ENCODE measurements at places on chromosomes 5 and 9.
A peak's percentile ranks its signal among the peaks of the same experiment; 100 is the strongest.

DNA sequence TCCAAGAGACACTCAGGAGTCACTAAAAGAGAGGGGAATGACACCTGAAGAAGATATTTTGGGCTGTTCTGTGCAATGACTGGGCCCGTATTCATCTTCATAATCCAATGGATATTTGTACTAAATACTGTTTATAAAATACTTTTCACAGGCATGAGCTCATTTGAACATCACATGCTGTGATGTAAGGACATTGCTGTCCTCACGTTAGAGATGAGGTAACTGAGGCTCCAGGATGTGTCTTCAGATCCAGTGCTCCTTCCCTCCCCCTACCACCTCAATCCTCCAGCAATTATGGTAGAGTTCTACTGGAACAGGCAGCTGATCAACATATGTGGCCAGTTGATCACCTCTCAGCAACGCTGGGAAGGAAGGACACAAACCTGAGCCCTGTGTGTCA is 139.4 kb upstream of the OSMR start:
- no peak for DNase-seq

- DNase-seq = no peak
Observed at GRCh38 chr5:177964471-177964870, 31.6 kb downstream of the PROP1 start.

DNA sequence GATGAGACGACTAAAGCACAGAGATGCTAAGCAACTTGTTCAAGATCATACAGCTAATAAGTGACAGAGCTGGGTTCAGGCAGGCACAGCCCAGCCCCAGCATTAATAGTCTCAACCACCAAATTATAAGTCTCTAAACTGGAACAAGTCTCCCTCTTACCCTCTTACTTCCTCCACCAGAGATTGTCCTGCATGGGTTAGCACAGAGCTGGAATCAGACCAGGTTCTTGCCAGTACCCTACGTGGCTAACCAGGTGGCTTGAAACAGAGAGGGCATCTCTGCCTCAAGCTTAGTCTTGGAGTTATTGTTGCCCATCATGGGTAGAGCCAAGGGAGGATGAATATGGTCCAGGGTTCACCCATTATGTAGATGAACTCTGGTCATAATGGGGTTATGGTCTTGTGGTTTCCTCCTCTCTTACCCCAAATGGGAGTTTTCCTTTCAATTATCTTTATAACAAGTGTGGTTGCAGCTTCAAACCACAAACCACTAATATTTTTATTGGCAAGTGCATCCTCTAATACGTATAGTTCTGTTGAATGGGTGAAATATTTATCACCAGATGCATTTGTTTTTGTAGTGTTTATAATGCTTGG is 8.3 kb upstream of the XPA start:
- DNase-seq = peak; percentile 60

DNA sequence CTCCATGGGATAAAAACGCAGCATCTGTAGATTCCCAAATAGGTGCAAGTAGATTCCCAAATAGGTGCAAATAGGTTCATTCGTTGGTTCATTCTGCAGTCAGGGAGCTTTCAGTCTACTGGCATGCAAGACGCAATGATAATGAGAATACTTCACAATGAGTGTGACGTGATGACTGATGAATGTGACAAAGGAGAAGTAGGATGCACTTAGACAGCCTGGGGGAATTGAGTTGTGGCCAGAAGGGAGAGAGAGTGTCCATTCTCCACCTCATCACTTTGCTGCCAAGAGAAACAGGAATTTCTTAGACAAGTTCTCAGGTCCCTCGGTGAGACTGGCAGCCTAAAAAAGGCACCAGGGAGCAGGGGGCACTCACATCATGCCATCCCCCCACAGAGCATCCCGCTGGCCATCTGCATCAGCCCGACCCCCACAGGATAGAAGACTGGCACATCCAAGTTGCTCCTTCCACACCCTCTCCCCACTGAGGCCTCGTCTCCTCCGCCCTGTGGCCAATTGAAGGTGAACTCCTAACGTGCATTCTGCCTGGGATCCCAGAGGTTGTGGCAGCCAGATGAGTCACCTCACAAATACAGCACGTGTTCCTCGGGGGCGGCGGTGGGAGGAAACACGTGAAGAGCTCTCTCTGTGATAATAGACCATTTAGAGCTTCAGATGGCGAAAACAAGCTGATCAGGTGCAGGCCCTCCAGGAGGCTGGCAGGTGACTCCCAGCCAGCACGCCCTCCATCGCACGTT is 19.9 kb upstream of the KCNIP1 start:
- peak; percentile 48 for DNase-seq

GRCh38 chr5:124706729-124707361 is 39.6 kb downstream of the ZNF608 start:
- DNase-seq = no peak

DNA sequence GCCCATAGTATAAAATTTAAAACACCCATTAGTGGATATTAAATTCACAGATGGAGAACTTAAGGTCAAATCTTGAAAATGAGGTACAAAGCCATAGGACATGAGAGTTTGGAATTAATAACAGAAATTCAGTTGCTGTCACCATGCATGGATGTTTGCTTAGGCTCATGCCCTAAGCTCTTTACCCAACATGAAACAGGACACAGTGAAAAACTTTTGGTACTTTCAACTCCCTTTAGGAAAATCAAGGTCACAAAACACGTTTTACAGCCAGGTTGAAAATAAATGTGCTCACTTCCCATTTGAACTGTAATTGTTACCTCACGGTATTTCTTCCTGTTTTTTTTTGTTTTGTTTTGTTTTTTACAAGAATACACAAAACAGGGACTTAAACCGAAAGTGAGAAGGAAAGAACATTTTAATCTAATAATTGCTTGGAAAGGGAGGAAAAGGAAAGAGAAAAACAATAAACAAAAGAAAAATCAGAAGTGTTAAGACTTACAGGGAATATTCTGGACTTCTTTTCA is 6.1 kb upstream of the TOPORS start:
- DNase-seq = no peak

DNA sequence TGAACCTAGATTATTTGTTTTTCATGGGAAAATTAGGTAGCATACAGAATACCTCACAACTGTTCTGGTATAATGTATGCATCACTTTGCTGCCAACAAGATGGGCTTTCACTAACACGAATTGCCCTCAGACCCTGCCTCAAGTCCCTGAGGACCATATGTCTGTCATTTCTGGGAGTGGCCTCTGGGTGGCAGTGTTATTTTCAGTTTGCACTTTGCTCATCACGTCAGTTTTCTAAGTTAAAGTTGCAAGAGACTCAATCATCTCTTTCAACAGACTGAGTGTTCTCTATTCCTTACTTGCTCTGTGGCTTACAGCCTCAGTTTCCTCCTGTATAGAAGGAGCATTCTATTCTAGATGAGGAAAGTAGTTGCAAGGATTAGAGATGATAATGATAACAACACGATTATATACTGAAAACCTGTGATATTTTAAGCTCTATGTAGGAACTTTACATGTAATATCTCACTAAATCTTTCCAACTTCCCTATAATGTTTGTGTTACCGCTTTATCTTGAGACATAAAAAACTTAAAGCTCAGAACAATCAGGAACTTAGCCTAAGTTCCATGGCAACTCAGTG is 55.7 kb downstream of the TSSK1B start:
- peak; percentile 50 for DNase-seq

- DNase-seq = peak; percentile 59
Observed at GRCh38 chr5:14928661-14929060, 57.1 kb upstream of the ANKH start.

GRCh38 chr9:127796225-127796813 is 6.4 kb upstream of the FPGS start:
- DNase-seq = peak; percentile 29

All from EL (cell line).